ENCODE measurements at places on chromosomes 13 and 19. TPM values are rescaled to one million over a fixed set of nuclear protein-coding genes. Genes with fewer than 3 reads are reported as not detected.
A peak's percentile ranks its signal among the peaks of the same experiment; 100 is the strongest.

Gene TNNI3
- 12,878 TPM for total RNA-seq

Gene RNF225
- total RNA-seq: not detected

GRCh38 chr13:76216729-76217128 lies 580.6 kb downstream of the LMO7 start:
- no peak for DNase-seq

Gene HCST
- 3.7 TPM for total RNA-seq

GRCh38 chr13:43874504-43875092 lies 4.9 kb downstream of the CCDC122 start:
- DNase-seq: no peak

Gene PSG7
- not detected for total RNA-seq

DNA sequence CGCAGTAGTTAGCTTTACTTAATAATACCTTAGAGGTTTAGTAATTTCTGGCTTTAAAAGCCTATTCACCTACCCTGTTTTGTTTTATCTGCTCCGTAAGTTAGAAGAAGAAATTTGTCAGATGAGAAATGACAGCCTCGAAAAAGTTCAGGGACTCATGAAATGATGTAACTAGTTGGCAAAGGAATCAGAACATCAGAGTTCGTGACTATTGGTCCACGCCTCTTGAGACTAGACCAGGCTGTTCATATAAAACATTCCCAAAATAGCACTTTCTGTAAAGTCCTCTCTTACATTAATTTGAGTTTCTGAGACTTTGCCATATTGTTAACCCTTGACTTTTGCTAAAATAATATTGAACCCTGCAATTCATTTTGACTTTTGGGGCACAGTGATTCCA lies 92.0 kb downstream of the HS6ST3 start:
- no peak for DNase-seq

DNA sequence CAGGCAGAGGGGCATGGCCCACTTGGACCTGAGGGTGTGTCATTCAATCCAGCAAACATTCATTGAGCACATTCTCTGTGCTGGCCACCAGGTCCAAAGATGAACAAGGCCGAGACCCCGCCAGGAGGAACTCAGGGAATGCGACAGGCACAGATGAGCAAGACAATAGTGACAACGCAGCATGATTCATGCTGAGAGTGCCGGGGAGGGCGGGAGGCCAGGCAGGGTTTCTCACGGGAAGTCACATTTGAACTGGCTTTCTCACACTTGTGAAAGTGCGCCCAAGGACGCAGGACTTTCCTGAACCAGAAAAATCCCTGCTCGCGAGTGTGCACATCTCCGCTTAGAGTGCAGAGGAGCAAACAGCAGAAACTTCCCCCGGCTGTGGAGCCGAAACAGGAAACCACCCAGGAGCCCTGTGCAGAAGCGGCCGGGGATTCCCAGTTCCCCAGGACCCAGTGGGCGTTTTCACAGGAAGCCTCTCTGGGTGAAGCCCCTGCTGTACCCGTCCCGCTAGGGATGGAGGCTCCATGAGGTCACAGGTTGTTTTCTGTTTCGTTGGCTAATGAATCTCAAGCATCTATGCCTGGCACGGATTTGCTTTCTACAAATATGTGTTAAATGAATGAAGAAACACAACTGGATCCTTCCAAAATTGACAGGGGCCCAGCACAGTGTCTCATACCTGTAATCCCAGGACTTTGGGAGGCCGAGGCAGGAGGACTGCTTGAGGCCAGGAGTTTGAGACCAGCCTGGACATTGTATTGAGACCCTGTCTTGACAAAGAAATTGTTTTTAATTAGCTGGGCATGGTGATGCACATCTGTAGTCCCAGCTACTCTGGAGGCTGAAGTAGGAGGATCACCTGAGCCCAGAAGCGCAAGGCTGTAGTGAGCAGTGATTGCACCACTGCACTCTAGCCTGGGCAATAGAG lies 68.4 kb upstream of the TM9SF2 start:
- peak; percentile 89 for DNase-seq
